ENCODE measurements at places on chromosomes 2 and 18.

DNA sequence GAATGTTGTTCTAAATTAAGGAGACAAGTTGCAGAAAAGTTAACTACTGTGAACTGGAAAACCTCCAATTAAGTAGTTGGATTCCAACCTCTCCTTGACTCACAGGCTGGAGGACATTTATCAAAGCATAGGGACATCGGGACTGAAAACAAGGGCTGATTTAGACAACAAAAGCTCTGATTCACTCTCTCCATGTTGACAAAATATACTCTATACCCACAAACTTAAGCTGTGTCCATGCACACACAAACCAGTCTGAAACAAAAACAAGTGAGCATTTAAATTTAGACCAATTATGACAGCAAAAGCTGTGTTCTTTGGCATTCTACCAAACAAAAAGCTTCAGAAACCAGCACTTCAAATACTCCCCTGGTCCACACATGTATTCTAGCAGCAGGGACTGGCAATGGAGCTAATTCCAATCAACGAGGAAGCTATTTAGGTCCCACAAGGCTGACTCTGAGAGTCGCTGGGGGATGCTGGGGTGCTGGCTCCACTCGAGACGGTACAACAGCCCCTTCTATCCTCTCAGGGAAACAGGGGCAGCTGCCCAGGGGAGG lies 71.4 kb downstream of the NXPH2 start:
- DNase-seq, result no peak

GRCh38 chr2:28764909-28765711 lies 13.5 kb downstream of the PPP1CB start:
- no peak for DNase-seq

GRCh38 chr2:120406566-120406965 lies 60.6 kb downstream of the INHBB start:
- no peak for DNase-seq

DNA sequence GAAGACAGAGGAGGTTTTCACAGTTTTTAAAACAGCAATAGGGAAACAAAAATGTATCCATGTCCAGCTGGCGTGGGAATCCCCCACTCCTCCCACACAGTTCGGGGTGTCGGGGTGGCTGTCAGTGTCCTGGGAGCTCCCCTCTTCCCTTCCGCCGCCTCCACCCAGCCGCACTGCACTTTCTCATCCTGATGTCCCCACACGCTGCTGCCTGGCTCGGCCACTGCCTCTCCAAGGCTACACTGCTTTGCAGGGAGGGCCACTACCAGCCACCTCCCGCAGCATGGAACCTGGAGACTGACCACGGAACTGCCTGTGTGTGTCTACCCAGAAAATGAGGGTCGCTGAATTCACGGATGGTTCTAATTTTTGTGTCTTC lies 138.7 kb upstream of the CTDP1 start:
- no peak for DNase-seq

DNA sequence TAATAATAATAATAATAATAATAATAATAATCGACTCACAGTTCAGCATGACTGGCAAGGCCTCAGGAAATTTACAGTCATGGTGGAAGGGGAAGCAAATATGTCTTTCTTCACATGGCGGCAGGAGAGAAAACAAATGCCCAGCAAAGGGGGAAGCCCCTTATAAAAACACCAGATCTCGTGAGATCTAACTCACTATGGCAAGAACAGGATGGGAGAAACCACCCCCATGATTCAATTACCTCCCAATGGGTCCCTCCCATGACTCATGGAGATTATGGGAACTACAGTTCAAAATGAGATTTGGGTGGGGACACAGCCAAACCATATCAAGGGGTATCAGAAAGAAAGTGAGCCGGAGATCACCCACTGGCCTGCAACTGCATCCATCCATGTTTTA lies 40.5 kb upstream of the PAPOLG start:
- no peak for DNase-seq

DNA sequence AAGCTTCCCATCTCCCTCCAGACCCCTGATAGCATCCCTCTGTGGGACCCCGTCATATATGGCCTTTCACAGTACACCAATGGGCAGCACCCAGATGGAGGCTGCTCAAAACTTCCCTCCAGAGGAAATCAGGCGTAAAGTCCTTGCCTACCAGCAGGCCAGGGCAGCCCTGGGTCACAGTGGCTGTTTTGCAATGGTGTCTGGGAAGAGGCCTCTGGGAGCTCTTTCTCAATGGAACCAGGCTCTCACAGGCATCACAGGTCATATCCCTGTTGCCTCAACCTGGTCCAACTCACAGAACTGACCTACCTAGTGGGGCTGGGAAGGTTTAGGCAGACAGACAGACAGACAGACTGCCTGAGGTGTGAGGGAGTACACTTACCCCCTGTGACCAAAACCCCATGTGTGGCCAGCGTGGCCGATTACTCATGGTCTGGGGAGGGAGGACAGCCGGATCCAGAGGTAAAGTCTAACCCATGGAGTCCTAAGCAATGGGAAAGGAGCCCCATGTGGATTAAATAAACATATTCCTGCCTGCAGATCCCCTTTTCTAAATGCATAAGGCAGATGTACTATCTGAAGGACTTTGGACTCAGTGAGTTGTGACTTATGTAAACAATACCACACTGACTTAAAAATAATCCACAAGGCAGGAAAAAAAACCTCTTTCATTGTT lies 58.2 kb downstream of the BCL2L11 start:
- no peak for DNase-seq

GRCh38 chr2:150030436-150031190 lies 443.0 kb upstream of the MMADHC start:
- DNase-seq, result no peak

GRCh38 chr18:67672155-67672554 lies 155.6 kb upstream of the DSEL start:
- no peak for DNase-seq

Data from NCI-H2081 treated with DMSO at 0.1 percent for 48 hours (cell line).